ENCODE measurements at places on chromosomes 7 and 10.

DNA sequence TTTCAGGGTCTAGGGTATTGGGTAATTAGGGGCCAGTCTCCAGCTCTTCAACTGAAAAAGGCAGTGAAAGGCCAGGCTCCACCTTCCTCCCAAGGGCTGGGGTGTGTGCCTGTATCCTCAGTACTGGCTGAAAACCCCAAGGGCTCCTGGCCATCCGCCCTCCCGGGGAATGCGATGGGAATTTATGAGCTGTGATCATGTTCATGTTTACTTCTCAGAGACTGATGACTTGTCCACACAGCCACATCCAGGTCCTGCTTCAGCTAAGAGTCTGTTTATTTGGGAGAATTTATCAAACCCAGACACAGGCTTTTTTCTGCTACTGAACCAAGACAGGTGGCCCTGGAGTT lies 91.7 kb downstream of the CCDC3 start:
- no peak for DNase-seq

DNA sequence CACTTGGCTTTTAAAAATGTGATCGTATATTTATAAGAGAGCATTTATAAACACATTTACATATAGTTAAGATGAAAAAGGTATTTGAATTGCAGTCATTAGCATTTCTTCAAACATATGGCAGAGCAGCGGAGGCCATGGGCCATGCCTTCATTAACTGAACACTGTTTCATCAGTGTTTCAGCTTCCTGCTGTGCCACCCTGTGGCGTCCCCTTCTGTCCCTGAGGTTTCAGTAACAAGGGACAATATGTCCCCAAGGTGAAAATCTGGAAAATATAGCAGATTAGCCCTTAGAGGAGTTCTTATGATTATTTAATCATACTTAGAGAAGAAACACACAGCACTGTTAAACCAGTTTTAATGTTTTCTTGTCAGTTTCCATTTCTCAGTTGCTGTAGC lies 577.8 kb downstream of the ETV1 start:
- no peak for DNase-seq

DNA sequence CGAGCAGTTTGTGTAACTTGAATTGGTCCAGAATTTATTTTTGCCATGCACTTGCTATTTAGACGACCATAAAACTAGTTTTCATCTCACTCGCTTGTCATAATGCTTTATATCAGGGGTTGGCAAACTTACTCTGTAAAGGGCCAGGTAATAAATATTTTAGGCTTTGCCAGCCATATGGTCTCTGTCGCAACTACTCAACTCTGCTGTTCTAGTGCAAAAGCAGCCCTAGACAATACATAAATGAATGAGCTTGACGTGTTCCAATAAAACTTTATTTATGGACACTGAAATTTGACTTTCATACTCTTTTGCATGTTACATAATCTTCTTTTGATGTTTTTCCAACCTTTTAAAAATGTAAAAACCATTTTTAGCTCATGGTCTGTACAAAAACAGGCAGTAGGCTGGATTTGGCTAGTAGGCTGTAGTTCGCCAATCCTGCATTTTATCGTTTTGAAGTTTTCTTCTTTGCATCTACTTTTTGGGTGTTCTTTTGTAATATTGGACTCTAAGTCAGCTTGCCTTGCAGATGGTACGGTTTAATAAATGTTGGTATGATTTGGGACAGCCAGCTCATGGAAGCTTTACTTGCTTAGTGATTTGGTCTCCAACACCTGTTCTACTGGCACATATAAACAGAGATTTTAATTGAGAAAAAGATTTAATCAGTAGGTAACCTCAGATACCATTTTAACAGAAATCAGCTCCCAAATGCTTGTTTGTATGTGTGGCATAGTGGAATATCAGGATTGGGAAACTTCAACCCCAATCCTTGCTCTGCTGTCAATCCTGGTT lies 25.6 kb downstream of the SND1 start:
- DNase-seq, result no peak

DNA sequence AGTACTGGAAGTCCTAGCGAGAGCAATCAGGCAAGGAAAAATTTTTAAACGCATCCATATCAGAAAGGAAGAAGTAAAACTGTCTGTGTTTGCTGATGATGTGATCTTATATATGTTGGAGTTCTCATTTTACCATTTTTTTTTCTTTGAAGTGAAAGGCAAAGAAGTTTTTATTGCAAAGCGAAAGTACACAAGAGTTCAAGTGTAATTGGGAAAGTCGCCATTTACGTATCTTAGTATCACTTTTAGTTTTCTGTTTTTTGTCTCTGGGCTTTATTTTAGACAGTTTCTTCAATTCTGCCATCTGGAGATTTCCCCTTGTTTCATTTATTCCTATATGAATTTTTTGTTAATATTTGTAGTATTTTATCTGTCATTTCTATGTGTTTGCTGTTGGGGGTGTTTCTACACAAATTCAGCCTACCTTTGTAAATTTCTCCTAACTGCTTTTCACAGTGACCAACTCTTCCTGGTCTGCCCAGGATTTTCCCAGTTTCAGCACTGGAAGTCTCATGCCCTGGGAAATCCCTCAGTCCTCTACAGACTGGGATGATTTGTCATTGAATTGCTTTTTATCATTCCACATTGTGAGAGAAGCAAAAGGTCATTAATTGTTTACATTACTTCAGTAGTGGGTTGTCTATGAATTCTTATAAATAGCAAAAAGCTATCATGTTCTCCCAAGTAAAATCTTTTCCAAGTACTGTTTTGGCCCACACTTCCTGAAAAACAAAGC lies 23.2 kb downstream of the BET1 start:
- DNase-seq, result no peak

GRCh38 chr7:116741625-116742316 lies 69.8 kb downstream of the MET start:
- DNase-seq, result no peak

DNA sequence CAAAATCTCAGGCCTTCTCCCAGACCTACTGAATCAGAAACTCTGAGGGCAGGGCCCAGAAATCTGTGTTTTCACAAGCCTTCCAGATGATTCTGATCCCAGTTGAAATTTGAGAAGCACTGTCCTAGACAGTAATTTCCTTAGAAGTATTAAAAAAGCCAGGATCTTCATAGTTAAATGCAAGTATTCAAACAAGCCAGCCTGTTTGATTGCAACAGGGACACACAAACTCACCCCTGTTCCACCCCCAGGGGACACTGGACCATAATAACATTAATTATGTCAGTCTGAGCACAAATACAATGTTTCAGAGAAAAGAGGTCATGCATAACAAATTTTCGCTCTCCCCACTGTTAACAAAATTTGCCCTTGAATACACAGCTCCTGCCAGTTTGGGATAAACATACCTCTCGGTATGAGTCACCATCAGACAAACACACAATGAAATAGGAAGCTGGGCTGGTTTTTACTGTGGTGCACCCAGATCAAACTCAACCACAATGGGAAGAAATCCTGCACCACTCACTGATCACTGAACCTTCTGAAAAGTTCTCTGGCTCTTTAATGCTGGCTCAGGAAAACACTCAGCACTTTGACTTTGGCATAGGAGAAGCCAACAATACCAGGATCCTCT lies 34.3 kb downstream of the ABLIM1 start:
- DNase-seq, result no peak

GRCh38 chr10:118827466-118828155 lies 72.8 kb upstream of the CACUL1 start:
- no peak for DNase-seq

DNA sequence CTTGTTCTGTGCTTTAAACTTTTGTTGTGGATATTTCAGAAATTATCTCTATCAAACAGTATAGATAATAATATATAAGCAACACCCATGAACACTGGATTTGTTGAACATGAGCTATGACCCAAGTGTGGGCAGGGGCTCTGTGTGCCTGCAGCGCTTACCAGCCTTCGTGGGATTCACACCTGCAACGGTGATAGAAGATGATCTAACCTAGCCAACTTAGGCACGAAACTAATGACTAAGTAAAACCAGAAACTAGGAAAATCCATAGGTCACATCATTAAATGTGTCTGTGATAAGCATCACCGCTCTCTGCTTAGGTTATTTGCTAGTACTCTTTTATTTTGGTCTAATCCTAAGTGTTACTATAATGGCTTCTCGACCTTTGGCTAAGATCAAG lies 18.0 kb downstream of the SPAG6 start:
- DNase-seq, result no peak

DNA sequence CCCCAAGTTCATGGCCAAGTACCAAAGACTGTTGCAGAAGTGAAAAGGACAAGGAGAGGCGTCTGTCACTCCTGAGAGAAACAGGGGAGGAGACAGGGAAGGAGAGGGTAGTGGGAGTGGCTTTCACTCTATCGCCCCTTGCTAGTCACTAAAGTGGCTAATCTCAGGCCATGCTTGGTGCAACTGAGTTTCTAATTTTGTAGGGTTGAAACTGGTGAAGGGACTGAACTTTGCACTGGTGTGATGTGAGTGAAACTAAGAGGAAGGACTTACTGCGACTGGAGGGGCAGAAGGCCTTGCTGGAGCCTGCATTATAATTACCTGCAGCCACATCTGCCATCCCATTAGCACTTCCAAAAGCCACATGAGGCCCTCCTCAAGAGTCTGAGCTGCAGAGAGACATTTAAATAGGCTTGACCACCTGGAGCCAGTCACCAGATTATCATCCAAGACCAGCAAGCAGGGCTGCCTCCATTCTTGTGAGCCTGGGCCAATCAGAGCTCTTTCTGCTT lies 107.2 kb upstream of the EEPD1 start:
- DNase-seq, result no peak
